Dermis blood vessel endothelial cell (primary cell): ENCODE measurements at places on chromosomes 1 and 21.
A peak's percentile ranks its signal among the peaks of the same experiment; 100 is the strongest.

- no peak for DNase-seq
Observed at GRCh38 chr1:33312413-33312749, 8.5 kb downstream of the A3GALT2 start.

DNA sequence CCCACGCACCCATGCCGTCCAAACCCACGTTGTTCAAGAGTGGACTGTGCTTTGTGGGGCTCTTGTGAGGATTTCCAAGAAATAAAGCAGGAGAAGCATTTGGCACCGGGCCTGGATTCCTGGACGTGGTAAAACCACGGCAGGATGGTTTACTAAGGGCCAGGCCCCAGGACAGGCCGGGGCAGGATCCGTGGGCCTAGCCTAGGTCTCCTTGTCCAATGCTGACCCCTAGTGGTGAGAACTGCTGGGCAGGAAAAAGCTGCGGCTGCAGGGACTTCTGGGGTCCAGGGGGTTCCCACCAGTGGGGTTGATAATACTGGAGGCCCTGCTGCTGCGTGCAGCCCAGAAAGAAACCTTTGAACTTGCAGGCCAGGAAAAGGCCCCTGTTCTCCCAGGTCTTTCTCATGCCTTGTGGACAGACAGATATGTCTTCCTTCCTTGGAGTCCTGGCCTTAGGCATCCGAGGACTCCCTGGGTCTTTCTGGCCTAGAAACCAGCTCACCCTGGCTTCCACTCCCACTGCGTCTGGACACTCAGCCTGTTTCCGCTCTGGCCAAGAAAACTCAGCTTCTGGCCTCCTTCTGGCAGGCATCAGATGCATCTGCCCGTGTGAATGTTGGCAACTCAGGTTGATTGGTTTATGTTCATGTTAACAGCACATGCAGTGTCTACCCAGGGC lies 106.9 kb upstream of the TMEM51 start:
- peak; percentile 87 for DNase-seq

GRCh38 chr21:36552434-36552785 lies 72.5 kb upstream of the CLDN14 start:
- no peak for DNase-seq

DNA sequence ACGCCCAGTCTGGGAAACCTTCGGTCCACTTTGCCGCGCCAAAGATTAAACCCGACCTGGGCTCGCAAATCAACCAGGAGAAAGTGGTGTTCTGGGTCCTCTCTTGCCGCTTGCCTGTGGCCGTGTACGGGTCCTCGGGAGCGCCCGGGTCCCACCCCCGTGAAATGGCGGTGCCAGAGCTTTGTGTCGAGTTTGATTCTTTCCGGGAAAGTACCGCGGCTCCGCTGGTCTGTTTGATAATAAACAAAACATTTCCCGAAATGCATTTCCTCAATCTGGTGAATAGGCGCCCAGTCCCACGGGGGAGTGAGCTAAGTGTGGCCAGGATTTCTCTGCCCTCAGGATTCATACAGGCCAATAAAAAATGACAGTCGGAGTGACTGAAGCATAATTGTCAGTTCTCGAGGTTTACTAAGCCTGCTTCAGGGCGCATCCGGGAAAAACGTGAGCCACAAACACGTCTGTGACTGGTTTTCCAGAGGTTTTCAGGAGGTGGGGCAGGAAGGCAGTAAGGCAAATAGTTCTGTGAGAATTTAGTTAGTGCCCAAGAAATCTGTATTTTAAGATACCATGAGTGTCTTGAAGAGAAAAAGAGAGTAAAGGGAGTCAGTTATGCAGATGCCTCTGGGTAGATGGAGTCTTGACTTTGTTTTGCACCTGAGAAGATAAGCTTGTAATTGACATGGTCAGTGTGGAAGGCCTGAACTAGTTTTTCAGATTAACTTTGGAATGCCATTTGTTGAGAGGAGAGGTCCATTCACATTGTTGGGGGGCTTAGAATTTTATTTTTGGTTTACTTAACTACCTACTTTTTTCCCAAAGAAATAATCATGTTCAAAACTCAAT lies 675 bp downstream of the IFNAR1 start:
- peak; percentile 74 for DNase-seq
